ENCODE measurements at places on chromosomes 7 and 10.

- DNase-seq, result no peak
Measured at GRCh38 chr7:88668591-88668990, 90.9 kb upstream of the ZNF804B start.

GRCh38 chr7:80440883-80441282, 71.0 kb downstream of the GNAT3 start:
- DNase-seq, result no peak

GRCh38 chr7:112084520-112084971, 121.7 kb downstream of the DOCK4 start:
- no peak for DNase-seq

DNA sequence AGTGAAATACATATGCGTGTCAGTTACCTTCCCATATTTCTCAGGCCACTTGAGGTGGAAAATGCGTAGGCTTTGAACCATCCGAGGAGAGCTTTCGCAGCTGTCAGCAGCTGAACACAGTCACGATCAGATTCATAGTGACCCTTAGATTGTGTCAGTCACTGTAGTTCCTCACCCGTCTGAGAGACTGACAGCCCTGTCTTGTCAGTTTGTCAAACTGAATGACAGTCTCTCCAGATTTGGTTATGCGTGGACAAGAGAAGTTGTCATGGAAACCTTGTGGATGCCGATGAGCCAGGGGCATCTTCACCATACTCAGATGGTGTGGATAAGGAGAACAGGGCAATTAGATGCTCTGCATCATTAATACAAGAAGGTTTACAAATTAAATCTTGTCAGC, 546.3 kb downstream of the TYW1 start:
- DNase-seq, result no peak

GRCh38 chr7:44740055-44740454, 8.6 kb upstream of the ZMIZ2 start:
- no peak for DNase-seq

- no peak for DNase-seq
Measured at GRCh38 chr7:1210979-1211608, 21.6 kb upstream of the UNCX start.

DNA sequence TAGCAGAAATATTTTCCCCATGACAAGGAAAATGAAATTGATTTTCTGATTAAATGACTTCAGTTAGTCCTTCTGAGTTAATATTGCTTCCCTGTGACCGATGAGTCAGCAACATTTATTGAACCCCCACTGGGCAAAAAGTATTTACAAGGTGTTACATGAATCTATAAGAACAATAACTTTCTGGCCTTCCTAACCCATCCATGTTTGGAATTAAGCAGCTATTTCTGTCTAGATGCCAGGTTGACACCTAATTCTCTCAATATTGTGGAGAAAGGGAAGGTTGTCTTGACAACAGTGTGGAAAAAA, 112.9 kb upstream of the JAZF1 start:
- no peak for DNase-seq

DNA sequence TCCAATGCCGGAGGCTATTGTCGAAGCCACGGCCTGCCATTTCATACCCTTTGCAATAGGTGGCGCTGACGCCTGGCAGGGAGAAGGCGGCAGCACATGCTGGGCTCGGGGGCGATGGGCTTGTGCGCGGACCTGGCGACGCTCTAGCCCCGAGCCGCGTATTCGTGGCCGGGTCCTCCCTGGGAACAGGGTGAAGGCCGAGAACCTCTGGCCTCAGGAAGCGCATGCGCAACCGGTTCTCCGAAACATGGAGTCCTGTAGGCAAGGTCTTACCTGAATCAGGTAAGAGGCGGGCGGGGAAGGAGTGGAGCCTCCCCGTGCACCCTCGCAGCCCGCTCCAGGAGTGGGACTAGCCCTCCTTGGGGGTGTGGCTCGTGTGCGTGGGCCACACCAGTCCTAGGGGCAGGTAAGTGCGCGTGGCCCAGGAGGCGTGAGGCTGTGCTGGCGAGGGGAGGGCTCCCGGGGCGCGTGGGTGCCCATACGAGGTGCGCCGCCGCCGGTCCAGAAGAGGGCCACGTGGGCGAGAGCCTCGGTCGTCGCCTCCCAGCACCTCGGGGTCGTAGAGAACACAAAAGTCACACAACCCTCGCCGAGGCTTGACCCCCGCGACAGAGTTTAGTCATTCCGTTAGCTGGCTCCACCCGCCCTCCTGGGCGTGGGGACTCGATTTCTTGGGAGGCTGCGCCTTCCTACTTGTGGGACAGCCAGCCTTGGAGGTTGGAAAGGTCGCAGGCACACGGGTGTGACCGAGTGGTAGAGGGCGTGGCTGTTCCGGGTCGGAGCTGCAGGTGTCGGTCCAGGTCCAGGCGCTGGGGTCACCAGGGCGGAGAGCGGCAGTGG, 5.6 kb upstream of the MEST start:
- peak; percentile 24 for DNase-seq

- no peak for DNase-seq
Measured at GRCh38 chr10:35043796-35044344, 46.3 kb downstream of the CUL2 start.

DNA sequence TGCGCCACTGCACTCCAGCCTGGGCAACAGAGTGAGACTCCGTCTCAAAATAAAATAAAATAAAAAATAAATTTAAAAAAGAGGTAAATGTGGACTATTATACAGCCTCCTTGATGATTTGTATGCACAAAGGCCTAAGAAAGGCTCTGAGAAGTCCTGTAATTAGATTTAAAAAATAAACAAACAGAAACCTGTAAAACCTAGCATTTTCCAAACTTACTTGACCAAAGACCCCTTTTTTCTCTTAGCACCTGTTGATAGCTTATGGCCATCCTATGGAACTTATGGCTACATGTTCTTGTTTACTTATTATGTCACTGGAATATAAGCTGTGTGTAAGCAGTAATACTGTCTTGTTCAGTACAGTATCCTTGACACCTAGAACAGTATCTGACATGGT, 5.7 kb downstream of the DNAJC2 start:
- no peak for DNase-seq

- DNase-seq, result no peak
Measured at GRCh38 chr10:32180390-32181280, 124.4 kb upstream of the KIF5B start.

- no peak for DNase-seq
Measured at GRCh38 chr7:156752367-156753228, 112.0 kb downstream of the RNF32 start.

GRCh38 chr10:24951201-24952142, 934 bp downstream of the PRTFDC1 start:
- DNase-seq, result no peak

DNA sequence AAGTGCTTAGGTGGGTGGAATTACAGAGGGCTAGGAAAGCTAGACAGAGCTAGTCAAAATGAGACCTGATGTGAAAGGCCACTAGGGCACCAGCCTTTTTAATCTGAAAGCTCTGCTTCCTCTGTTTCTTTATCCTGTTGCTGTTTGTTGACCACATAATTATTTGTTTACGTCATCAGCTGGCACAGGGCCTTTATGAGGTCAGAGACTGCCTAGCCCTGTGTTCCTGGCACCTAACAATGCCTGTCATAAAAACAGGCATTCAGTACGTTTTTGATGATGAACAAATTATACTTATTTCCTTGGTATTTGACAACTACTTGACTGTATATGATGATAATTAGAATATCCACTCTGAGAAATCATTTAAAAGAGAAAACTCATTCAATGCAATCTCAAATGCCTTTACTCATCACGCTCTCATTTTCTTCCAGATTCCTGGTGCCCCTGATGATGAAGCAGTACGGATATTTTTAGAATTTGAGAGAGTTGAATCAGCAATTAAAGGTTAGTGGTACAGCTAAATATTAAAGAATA, 26.0 kb downstream of the RBM17 start:
- no peak for DNase-seq

DNA sequence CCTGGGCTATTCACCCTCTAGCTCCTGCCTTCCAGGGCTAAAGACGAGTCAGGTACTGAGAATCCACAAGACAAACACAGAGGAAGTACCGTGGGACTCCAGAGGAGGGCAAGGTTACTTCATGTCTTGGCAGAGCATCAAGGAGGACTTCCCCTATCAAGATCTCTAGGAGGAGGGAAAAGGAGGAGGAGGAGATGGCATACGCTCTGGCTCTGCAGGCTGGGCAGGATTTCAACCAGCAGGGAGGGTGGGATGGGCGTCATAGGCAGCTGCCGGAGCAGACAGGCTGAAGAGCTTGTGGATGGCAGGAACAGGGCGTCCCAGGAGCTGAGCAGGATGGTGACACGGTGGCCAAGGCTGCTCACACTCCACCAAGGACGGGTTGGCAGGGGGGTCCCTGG, 21.3 kb downstream of the MDH2 start:
- DNase-seq, result no peak

DNA sequence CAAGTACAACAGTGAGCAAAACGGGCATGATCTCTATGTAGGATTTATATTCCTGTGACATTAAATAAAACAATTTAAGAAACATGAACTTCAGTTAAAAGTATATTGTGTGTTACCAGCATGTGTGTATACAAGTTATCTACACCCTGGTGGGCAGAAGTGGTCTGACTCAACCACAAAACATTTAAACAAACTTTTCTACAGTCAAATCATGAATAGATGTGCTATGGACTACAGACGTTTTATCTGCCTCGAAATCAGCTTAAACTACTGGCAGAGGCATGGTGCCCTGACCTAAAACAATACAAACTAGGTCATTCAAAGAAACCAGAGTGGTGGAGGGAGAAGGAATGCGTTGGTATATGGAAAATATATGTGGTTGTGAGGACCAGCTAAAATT, 3.6 kb downstream of the ARL3 start:
- no peak for DNase-seq

GRCh38 chr7:714251-714671, 12.2 kb upstream of the DNAAF5 start:
- no peak for DNase-seq
